Hematopoietic multipotent progenitor cell treated with erythropoietin and hydrocortisone succinate and interleukin-3 and kit ligand, for 6 days (in vitro differentiated cells): ENCODE measurements at places on chromosomes 16 and 17.

DNA sequence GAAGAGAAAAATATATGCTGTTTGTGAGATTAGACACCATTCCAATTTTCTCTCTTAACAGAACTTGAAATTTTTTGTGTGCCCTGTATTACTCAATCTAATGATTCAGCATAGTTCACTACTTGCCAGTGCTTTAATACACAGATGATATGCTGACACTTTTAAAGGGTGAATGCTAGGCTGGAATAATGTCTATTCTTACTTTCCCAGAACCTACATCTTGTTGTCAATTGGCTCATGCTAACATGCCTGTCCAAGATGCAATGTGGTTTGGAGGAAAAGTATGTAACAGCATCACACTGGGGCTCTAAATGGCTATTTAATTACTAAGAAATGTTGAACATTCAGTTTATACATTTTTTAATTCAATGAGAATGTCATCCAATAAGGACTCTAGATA, 7.6 kb upstream of the MAP2K6 start:
- DNase-seq: no peak

- peak; percentile 26 for DNase-seq
Measured at GRCh38 chr16:19809121-19809635, 75.5 kb downstream of the GPRC5B start.

DNA sequence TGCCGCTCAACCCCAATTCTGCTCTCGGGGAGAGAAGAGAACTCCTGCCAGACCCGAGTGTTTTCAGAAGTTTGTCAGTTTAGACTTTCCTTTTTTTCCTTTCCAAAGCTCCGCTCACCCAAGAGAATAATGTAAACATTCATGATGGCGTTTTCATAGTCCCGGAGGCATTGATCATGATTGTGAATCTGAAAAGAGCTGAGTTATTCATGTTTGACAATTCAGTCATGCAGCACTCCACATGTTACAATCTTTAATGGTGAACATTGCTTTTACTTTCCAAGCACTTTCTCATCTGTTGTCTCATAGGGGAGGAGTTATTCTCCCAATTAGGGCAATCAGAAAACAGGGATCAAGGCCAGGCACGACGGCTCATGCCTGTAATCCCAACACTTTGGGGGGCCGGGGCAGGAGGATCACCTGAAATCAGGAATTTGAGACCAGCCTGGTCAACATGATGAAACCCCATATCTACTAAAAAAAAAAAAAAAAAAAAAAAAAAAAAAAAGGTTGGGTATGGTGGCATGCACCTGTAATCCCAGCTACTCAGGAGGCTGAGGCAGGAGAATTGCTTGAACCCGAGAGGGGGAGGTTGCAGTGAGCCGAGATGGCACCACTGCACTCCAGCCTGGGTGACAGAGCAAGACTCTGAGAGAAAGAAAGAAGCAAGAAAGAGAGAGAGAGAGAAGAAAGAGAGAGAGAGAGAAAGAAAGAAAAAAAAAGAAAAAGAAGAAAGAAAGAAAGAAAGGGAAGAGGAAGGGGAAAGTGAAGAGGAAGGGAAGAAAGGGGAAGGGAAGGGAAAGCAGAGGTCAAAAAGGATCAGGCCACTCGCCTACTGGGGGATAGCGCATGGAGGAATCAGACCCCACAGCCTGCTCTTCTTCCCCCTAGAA, 70.0 kb upstream of the TNRC6C start:
- no peak for DNase-seq

GRCh38 chr16:80167657-80168390, 373.0 kb upstream of the DYNLRB2 start:
- no peak for DNase-seq

GRCh38 chr17:17535957-17536356, 39.8 kb upstream of the RASD1 start:
- no peak for DNase-seq

DNA sequence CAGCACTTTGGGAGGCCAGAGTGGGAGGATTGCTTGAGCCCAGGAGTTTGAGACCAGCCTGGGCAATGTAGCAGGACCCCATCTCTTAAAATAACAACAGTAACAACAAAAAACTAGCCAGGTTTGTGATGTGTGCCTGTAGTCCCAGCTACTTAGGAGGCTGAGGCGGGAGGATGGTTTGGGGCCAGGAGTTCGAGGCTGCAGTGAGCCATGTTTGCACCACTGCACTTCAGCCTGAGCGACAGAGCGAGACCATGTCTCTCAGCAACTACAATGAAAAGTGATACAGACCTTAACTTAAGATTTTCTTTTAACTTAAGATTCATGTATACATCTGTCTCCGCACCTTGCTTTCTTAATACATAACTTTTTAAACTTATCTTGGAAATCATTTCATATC, 17.2 kb downstream of the NKD1 start:
- DNase-seq: no peak

- DNase-seq: peak; percentile 71
Measured at GRCh38 chr16:67663151-67663876, 2.6 kb downstream of the PARD6A start.

GRCh38 chr16:12513076-12513790, 290.5 kb downstream of the CPPED1 start:
- DNase-seq: no peak

- DNase-seq: no peak
Measured at GRCh38 chr17:13288248-13288647, 270.4 kb upstream of the ELAC2 start.

DNA sequence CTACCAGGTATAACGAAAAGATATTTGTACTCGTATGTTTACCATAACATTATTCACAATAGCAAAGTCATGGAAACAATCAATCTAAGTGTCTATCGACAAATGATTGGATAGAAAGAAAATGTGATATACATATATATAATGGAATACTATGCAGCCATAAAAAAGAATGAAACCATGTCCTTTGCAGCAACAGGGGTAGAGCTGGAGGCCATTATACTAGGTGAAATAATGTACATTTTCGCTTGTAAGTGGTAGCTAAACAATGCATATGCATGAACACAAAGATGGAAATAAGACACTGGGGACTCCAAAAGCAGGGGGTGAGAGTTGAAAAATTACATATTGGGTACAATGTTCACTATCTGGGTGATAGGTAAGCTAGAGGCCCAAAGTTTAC, 124.0 kb downstream of the MYO1D start:
- no peak for DNase-seq

DNA sequence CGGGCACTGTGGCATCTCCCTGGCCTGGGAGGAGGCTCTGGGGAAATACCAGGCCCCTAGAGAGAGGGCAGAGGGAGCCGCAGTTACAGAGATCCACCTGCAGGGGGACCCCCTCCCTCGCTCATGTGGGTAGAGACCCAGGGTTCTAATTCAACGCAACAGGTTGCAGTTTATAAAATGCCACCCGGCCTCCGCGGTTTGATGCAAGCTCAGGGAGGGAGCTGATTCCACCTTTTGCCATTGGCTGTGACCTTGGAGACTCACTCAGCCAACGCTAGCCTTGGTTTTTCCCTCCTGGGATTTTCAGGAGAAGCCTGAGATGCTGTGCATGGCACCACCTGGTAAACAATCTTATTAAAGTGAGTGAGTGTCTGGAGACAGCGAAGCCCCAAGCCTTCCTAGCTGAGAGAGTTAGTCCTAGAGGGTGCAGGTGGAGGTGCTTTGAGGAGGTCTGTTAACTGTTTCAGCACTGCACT, 12.1 kb downstream of the TTLL6 start:
- peak; percentile 76 for DNase-seq

- peak; percentile 69 for DNase-seq
Measured at GRCh38 chr17:751269-752001, 629 bp downstream of the GEMIN4 start.

GRCh38 chr17:2235792-2236366, 67.7 kb downstream of the SMG6 start:
- no peak for DNase-seq

DNA sequence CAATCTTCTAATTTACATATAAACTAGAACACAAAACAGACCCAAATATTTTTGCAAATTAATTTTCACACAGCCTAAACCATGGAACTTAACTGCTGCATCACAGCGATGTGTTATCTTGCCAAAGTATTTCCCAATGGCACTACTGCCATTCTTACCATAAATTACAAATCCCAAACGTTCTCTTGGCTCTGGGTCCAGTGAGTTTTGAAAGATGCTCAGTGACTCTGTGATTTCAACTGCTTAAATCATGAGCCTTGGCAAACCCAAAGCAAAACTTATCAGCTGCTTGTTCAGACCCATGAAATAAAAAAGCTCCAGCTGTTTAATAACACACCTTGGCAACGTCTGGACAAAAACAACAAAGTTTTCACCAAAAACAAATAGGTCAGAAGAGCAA, 223.0 kb downstream of the CA10 start:
- no peak for DNase-seq

GRCh38 chr17:77675816-77676215, 282.7 kb upstream of the TNRC6C start:
- no peak for DNase-seq

GRCh38 chr17:13378361-13378760, 223.4 kb downstream of the HS3ST3A1 start:
- DNase-seq: no peak

DNA sequence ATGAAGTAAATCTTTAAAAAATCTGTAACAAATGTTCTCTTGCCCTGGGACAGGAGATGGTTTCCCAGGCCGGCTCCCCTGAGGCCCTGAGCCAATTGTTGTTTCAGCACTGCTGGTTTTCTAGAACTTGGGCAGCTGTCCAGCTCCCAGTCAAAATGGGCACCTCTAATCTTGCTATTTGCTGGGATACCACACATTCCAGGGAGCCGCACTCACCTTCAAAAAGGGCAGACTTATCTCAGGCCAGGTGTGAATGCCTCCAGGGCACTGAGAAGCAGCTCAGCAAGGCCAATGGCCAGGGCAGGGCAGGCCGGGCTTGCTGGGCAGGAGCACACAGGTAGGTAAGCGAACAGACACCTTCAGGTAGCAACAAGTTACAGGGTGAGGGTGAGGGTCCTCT, 24.4 kb downstream of the TRIM16 start:
- DNase-seq: no peak

GRCh38 chr16:588639-588888, 1.3 kb upstream of the RAB40C start:
- DNase-seq: peak; percentile 82

GRCh38 chr17:17713839-17714238, 32.6 kb downstream of the RAI1 start:
- DNase-seq: no peak

DNA sequence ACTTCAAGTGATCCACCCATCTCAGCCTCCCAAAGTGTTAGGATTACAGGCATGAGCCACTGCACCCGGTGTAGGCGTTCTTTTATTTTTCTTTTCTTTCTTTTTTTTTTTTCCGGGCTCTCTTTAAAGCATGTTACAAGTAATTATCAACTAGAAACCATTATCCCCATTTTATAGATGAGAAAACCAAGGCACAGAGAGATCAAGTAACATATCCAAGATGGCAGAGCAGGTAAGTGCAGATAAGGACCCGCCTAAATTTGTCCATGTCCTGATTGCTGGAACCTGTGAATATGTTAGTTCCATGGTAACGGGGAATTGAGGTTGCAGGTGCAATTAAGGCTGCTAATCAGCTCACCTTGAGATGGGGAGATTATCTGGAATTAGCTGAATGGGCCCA, 54.4 kb downstream of the MFSD11 start:
- DNase-seq: no peak

- DNase-seq: peak; percentile 24
Measured at GRCh38 chr17:6476076-6476809, 32.0 kb downstream of the PIMREG start.

GRCh38 chr16:88464447-88465318, 11.6 kb downstream of the ZFPM1 start:
- DNase-seq: peak; percentile 81

DNA sequence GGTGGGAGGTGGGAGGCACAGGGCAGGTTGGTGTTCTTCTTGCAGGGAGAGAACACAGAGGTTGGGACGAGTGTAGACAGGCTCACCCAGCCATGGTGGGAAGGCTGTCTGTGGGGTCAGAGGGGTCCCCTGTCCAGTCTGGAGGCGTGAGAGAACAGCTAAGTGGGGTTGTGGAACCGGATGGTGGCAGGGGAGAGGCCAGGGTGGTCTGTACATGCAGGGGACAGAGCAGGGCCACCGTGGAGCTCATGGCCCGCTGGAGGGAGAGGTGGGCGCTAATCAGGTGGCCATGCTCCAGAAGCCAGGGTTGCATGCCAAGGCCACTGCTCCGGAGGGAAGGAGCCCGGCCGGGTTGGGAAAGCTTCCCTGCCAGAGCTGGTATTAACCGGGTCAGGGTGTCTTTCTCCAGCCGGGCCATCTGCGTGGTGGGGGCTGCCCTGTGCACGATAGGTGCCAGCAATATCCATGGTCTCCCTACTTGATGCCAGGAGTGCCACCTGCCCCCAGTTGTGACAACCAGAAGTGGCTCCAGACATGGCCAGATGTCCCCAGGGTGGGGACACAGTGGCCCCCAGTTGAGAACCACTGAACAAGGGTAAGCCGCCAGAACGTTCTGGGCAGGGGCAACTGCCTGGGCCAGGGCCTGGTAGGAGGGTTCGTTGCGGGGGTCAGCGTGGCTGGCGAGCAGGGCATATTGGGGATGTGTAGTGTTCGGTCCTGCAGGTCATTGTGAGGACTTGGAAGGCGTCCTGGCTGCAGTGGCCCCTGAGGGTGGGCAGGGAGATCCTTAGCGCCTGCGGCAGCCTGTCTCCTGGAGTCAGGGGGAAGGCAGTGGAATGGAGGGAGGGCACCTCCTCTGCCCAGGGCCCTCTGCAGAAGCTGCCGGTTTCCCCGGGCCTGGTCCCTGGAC, 5.1 kb downstream of the SNN start:
- DNase-seq: no peak

GRCh38 chr16:69260019-69260418, 51.1 kb upstream of the VPS4A start:
- no peak for DNase-seq

DNA sequence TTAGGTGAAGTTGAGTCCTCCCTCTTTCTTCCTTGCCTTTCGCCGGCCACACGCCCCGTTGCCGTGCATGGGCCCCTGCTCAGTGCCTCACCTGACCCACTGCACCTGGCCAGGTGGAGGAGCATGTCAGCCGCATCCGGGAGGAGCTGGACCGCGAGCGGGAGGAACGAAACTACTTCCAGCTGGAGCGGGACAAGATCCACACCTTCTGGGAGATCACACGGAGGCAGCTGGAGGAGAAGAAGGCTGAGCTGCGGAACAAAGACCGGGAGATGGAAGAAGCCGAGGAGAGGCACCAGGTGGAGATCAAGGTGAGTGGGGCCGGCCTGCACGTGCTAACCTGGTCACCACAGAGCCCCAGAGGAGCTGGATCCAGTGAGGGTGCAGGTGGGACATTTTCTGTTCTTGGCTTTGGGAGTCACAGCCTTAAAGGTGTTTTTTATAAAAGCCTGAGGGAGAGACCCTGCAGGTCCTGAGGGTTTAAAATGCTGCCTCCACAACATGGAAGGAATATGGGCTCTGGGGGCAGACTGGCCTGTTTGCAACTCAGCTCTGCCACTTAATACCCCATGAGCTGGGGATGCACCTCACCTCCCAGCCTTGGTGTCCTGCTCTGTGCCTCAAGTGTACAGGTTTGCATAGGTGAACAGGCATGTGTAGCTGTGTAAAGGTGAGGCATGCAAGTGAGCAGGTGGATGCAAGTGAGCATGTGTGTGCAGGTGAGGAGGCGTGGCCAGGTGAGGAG, 12.1 kb upstream of the DBNDD1 start:
- DNase-seq: no peak

GRCh38 chr17:3919123-3919624, 2.9 kb upstream of the P2RX1 start:
- DNase-seq: no peak
